Retinal pigment epithelial cell (primary cell): ENCODE measurements at places on chromosomes 5 and 9.

DNA sequence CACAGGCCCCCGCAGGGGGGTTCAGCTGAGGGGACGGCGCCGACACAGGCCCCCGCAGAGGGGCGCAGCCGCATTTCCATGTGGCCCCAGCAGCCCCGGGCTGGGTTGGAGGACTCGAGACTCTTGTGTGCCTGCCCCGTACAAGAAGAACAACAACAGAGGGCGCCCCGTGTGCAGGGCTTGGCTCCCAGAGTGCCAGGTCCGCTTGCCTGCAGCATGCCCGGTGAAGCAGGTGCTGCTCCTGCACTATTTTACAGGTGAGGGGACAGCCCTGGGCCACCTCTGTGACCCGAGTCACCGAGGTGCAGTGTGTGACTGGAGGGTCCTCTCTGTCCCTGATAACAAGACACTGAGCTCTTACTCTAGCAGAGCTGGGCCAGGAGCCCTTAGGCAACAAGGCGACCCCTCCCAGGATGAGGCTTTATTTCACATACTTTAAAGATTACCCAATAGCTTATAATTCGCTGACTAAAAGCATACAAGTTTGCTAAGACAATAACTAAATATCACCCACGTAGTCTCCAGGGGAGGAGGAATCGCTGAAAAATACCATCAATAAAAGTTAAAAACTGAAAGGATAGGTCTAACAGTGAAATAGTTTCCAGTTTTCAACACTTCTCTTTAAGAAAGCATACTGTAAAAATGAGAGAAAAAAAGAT, 41.7 kb upstream of the SLC9A3 start:
- DNase-seq: no peak

- no peak for DNase-seq
Observed at GRCh38 chr5:73266176-73266738, 93.3 kb downstream of the TMEM174 start.

- DNase-seq: no peak
Observed at GRCh38 chr5:75844301-75844700, 127.1 kb upstream of the POC5 start.

DNA sequence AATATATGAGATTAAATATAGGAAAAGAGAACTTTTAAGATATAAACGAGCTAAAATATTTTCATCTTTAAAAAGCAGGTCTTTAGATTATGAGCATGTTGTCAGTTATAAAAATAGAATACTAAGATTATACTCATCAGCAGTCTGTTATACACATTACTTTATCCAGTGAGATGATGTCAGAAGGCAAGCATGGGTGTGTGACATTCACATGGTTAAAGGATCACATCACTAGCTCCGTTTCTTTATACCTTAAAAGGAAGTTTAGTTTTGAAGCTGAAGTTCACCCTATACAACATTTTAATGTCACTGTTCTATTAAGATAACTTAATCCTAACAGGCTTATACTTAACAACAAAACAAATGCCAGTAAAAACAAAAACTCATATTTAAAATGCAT, 59.6 kb downstream of the RICTOR start:
- peak; percentile 93 for DNase-seq

GRCh38 chr9:130239741-130240241, 25.8 kb upstream of the HMCN2 start:
- DNase-seq: peak; percentile 46

DNA sequence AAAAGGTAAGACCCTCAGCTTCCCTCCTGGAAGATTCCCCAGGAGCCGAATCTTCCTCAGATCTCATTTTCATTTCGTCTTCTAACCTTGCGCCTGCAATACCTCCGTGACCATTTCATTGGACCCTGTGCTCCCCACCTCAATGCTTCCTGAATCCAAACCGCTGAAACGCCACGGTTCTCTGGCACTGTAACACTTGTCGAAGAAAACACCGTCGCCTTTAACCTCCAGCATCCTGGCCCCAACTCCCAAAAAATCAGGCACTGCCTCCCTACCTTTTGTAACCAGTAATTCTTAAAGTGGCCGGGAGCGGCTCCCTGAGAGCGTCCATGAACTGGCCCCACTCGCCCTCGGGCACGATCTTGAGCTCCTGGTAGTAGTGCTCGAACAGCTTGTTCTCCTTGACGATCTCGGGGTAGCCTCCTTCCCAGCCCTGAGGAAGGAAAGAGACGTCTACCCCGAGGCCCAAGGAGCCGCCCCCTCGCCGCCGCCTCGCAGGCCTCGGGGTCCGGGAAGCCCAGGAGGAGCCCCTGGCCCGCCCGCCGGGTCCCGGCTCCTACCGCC, 438 bp downstream of the NSUN2 start:
- DNase-seq: no peak

DNA sequence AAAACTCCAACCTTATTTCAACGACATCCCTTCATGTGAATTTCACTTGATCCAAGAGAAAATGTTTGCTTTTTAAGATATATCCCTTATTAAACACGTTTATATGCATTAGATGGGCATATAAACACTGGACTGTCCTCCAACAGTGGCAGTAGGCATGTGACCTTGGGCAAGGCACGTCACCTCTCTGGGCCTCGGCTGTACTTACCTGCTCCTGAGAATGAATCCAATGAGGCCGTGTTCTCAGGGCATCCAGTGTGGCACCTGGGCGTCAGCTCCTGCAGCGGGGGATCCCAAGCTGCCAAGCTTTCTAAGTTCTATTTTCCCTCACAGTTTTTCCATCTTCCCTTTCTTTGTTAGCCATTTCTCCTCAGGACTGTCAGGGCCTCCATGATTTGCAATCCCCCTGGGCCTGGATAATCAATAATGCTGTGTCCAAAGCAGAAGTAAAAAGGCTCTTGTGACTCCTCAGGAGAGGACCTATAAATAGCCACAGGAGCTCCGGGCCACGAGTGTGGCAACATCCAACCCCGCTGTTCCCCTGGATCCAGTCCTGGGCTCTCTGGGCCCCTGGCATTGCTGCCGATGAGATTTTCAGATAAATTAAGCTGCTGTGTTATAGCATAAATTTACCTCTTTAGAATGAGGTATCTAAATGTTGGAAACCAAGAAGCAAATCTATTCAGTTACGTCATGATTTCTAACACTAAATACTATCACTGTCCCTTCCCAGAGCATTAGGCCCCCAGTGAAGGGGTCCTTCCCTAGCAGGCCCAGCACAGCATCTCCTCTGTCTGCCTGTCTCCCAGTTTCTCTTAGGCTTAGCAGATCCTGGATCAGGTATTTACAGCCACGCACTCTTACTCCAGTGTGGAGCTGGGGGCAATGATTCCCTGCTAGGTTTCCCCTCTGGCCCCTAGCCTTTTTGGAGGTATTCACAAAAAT, 76.8 kb downstream of the PTPN3 start:
- no peak for DNase-seq

- no peak for DNase-seq
Observed at GRCh38 chr9:134373953-134374300, 47.7 kb downstream of the RXRA start.

- DNase-seq: no peak
Observed at GRCh38 chr5:60340965-60341471, 358.9 kb downstream of the DEPDC1B start.

DNA sequence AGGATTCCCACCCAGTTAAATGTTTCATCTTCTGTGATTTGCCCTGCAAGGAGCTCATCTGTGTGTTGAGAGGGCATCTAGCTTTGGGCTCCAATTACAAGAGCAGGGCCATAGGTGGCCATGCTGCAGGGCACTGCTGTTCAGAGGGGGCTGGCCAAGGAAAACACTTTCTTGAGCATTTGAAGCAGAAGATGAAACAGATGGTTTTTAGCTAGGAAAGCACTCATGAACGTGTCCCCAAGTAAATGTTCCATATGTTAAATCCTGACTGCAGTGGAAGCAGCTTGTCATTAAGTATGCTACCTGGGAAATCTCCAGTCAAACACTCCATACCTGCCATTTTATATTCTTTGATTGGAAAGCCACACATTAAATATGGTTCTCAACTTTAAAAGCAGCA, 176.6 kb downstream of the FBXL7 start:
- DNase-seq: no peak

- DNase-seq: no peak
Observed at GRCh38 chr9:23464275-23464674, 361.8 kb downstream of the ELAVL2 start.

DNA sequence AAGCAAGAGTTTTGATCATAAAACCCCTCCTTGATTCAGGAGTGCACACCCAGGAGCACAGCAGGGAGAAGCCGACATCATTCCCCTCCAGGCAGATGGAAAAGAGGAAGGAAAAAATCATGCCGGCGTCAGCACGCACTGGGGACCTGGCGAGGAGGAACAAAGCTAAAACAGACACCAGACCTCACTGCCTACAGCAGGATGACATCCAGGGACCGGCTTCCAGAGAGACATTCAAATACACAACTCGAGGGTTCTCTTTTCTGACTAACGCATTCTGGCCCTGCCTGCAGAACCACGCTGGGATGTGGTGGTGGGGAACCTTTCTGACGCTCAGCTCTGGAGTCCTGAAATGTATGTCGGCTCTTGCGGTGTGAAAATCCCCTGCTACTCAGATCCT, 2.7 kb downstream of the UBAC1 start:
- no peak for DNase-seq

- DNase-seq: no peak
Observed at GRCh38 chr5:2149195-2149539, 266.4 kb upstream of the IRX4 start.

DNA sequence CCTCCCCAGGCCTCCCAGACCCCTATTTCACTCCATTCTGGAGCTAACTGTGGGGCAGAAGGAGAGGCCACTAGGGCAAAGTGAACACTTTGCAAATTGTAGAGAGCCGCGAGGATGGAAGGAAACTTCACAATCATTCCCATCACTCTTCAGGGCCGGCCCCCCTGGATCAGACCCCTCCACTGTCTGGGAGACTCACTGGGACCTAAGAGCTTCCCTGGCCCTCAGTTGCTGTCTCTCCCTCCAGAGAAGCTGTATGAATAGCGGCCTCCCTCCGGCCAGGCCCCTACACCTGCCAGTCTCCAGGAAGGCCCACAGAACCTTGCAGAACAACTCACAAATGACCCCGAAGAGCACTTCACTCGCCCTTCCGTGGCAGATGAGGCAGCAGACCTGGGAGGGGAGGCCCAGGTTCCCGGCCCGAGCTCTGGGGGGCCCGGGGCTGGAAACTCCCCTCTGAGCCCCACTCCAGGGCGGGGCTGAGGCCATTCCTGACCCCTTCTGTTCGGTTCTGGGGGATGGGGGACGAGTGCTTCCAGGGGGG, 141.9 kb upstream of the IER5L start:
- DNase-seq: no peak

- DNase-seq: no peak
Observed at GRCh38 chr5:53515988-53516387, 35.6 kb downstream of the FST start.

DNA sequence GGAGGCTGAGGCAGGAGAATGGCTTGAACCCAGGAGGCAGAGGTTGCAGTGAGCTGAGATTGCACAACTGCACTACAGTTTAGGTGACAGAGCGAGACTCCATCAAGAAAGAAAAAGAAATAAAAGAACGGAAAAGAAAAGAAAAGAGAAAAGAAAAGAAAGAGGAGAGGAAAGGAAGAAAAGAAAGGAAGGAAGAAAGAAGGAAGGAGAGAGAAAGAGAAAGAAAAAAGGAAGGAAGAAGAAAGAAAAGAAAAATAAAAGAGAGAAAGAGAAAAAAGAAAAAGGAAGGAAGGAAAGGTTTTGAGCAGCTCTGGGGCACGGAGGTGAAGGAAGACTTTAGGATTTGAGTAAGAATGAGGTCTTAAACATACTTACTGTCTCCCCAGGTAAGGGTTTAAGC, 18.4 kb downstream of the TLN1 start:
- DNase-seq: no peak

DNA sequence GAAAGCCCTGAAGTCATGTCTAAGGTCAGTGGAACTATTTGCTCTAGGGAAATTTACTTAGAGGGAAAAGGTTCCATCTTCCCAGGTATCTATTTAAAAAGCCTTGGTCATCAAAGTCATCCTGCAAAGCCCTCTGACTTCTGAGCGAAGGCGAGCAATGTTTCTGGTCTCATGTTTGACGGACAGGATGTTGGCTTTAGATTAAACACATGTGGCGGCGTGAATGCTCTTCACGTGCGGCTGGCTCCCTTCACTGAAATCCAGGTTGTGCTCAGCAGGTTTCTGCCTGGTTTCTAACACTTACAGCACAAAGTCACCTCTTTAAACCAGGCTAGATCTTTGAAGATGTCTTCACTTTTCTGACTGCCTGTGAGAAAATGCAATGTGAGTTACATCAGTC, 5.7 kb upstream of the ZBTB34 start:
- no peak for DNase-seq

- DNase-seq: peak; percentile 69
Observed at GRCh38 chr5:134436523-134437339, 25.1 kb upstream of the CDKN2AIPNL start.

GRCh38 chr9:138013273-138013672, 135.7 kb downstream of the CACNA1B start:
- DNase-seq: no peak

GRCh38 chr9:95834281-95834907, 41.1 kb upstream of the ERCC6L2 start:
- DNase-seq: no peak

DNA sequence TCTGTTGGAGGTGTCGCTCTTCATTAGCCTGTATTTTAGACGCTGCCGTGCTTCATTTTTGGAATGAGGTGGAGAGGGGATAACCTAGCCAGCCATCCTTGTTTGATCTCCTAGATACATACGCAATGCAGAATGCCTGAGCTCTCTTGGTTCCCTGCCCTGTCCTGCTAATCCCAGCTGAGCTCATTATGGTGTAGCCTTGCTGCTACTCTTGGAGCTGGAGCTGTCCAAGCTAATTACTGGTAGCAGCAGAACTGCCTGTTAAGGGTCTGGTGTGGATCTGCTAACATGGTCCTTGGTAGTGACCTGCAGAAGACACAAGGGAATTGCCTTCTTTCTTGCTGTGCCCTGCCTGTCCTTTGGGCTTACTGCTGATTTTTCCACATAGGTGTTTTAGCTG, 207.9 kb downstream of the CNTLN start:
- DNase-seq: peak; percentile 73

DNA sequence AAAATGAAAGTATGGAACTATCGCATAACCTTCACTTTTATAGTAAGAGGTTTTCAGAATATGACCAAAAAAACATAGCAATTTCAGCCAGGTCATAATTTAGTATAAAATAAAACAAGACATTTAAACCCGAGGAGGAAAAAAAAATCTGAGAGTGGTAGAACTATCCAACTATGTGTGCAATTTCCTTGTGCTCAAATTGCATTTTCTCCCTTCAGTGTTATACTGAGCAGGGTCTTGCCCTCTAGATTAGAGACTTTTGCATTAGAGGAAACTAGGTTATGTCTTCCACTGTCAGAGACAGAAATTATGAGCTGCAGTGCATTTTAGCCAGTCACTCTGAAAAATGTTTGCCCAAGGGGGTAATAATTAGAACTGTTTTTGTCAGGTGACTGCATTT, 330.6 kb downstream of the NR2F1-AS1 start:
- no peak for DNase-seq

GRCh38 chr5:178991190-178992145, 3.7 kb downstream of the GRM6 start:
- DNase-seq: no peak

- no peak for DNase-seq
Observed at GRCh38 chr9:121638399-121638798, 13.0 kb upstream of the DAB2IP start.

GRCh38 chr9:129815278-129815677, 8.7 kb downstream of the TOR1A start:
- no peak for DNase-seq
